ENCODE measurements at places on chromosomes 7 and 10. TPM values are rescaled to one million over a fixed set of nuclear protein-coding genes. Genes with fewer than 3 reads are reported as not detected.
A peak's percentile ranks its signal among the peaks of the same experiment; 100 is the strongest.

DNA sequence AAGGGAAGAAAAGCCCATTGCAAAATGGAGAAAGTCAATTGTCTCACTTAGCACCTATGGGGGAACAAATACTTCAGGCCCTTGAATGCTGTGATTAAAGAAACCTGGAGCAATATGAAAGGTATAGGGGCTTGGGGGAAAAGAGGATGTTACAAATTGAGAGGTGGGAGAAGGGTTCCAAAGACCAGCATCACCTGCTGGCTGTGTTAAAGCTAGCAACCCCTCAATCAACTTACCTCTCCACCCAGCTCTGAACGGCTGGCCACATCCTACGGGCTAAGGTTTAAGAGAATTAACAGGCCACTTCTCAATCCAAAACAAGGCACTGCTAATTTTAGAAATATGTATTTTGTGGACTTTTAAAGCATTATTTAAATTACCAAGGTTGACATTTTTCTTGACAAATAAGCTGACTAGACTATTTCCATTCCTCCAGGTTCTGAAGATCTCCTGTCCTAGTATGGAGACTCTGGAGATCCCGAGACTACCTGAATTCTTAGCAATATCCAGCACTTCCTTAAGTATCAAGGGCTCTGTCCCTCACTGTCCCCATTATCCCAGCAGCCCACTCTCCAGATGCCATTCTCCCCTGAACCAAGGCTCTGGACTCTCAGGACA, 976 bp upstream of the H2BK1 start:
- no peak for DNase-seq

GRCh38 chr7:96728139-96728538, 18.5 kb upstream of the SEM1 start:
- DNase-seq, result no peak

DNA sequence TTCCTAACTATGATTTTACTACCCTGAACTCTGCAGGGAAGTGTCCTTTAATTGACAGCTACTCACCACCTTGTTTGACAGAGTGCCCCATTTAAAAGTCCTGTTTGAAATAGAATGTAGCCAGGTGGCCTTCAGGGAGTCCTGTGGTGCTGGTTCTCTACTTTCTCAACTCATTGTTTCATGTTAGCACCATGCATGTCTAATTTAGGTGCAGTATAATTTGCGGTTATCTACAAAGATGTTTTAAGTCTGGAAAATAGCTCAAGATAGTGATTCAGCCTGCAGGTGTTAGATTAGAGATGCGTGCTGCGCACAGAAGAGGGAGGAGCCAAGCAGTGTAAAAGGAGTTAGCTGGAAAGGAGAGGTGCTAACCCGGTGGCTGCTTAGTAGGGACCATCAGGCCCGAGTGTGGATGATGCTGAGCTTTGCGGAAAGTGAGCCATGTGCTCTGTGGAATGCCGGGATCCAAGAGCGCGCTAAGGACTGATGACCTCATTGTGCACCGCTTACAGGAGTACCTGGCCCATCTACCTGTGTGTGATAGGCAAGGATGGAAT, 1.2 kb downstream of the CCM2 start:
- peak; percentile 83 for DNase-seq

DNA sequence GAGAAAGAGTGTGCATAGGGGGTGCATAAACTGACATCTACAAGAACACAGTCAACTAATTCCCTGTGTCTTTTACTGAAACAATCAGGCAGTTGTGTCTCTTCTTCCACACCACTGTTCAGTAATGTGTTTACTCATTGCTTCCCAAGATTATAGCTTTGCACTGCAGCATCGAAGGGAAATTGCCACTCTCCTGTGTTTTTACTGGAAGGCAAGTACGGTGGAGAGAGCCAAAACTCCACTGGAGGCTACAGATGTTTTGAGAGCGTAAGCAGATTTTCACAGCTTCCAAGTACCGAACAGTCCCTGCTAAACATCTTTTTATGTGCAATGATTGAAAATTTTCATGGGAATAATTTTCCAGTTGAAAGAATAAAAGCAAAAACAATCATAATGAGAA, 510.5 kb upstream of the AKR1E2 start:
- DNase-seq, result no peak

ANKRD1 gene
- total RNA-seq, result not detected

AKR1E2 gene
- total RNA-seq, result 6.1 TPM

CYP3A4 gene
- not detected for total RNA-seq
